ENCODE measurements at places on chromosomes 11 and 22.

- DNase-seq = peak; percentile 92
Observed at GRCh38 chr11:57493507-57494503, 21.7 kb downstream of the SLC43A1 start.

GRCh38 chr11:111412293-111412692 lies 33.2 kb upstream of the POU2AF1 start:
- no peak for DNase-seq

DNA sequence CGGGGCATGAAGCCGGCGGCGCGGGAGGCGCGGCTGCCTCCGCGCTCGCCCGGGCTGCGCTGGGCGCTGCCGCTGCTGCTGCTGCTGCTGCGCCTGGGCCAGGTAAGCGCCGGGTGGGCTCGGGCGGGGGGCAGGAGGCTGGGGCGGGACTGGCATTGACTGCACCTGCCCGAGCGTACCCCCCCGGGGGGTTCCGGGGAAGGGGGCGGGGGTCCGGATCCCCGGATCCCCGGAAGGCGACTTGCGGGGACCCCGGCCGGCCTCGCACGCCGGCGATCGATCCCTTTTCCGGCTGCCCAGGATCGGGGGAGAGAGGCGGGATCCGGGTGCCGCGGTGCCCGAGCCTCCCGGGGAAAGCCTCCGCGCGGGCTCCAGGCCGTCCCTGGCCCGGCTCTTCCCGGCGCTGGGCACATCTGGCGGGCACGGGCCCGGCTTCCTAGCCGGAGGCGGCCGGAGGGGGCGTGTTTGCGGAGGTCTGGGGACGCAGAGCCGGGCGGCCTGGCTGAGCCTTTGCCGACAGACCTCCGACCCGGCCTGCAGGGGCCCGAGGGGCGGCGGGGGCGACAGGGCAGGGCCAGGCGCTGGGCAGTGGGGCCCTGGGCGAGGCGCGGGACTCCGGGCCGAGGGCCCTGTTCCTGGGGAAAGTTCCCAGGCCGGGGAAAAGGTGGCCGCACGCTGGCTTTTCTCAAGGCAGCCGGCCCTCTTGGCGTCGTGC lies 705 bp downstream of the PTPRJ start:
- peak; percentile 75 for DNase-seq

DNA sequence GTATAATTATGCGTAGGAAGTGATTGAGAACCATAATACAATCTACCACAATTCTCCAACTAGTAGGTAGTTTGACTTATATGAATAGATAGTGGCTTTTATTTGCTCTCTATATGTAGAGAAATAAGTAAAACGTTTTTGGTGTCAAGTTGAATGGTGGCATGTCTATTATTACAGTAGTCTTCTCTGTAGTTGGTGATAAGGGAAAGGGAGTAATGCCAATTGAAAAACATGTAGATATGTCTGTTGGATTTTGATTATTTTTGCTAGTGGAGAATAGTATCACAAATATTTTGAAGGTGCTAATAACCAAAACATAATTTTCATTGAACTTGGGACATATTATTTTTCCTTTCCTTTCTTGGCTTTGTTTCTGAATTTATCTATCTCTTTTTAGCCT lies 17.5 kb downstream of the FBXO7 start:
- no peak for DNase-seq

DNA sequence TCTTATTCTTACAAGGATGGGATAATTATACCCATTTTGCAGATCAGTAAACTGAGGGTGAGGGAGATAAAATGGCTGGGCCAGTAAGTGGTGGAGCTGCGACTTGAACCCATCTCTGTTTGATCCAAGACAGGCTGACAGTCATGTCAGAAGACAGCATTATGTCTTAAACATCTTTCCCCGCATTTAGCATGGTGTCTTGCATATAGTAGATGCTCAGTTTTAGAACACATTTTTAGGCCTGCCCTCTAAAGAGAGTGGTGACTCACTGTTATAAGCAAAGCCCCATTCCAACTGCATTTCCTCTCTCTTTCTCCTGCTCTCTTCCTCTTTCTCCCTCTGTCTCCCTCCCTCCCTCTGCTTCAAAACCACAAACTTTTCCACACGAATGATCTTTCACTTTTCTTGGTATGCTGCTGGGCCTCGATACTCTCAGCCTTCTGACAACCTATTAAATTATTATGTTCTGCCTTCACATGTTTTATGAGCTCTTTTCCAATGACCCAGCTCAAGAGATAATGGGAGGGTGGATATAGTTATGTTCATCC lies 25.2 kb downstream of the CWC15 start:
- no peak for DNase-seq

DNA sequence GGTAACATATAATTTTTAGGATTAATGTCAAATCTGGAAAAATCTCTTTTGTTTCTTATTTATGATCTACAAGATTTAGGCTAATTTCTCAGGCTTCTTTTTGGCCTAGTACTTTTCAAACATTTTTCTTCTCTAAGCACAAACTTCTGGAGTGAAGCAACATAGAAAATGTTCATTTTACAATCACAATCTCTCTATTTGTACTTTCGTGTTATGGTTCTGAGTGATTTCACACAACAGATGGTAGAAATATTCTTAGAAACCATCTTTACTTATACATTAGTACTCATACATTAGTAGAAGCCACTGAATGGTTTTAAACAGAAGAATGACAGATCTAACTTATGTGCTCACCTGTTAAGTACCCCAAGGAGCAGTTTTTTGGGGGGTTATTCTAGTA lies 106.3 kb upstream of the ANO3 start:
- no peak for DNase-seq

DNA sequence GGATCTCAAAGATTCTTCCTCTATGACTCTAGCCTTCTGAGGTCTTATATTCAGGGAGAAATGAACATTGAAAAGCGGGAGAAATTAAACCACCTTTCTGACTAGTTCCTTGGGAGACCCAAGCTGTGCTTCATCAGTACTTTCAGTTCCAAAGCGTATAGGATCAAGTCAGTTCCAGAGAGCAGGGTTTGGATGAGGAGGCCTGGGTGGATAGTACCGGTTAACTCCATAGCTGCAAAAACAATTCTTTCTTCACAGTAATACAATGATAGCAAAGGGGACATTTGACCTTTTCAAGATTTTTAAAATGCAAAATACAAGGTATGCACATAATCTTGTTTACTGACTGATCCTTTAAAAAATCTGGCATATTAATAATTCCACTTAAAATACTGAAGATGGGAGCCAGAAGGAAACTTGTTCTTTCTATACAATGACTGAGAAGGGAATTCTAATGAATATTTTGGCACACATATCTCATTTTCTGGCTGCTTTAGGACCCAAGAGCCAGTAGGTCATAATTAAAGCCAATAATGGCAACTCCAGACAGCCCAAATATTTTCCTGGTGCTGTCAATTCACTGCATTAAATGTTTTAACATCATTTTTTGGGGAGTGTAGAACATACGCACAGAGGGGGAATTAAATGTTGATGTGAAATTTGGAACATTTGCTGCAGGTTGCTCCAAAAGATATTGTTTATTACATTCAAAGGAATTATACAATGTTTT lies 16.0 kb downstream of the ADM start:
- DNase-seq = no peak

GRCh38 chr11:67415501-67416304 lies at the start of gene CARNS1:
TSS of gene CARNS1 (plus strand) at chr11:67415678. CDS start at chr11:67416200, 522 bp downstream.
- no peak for DNase-seq

DNA sequence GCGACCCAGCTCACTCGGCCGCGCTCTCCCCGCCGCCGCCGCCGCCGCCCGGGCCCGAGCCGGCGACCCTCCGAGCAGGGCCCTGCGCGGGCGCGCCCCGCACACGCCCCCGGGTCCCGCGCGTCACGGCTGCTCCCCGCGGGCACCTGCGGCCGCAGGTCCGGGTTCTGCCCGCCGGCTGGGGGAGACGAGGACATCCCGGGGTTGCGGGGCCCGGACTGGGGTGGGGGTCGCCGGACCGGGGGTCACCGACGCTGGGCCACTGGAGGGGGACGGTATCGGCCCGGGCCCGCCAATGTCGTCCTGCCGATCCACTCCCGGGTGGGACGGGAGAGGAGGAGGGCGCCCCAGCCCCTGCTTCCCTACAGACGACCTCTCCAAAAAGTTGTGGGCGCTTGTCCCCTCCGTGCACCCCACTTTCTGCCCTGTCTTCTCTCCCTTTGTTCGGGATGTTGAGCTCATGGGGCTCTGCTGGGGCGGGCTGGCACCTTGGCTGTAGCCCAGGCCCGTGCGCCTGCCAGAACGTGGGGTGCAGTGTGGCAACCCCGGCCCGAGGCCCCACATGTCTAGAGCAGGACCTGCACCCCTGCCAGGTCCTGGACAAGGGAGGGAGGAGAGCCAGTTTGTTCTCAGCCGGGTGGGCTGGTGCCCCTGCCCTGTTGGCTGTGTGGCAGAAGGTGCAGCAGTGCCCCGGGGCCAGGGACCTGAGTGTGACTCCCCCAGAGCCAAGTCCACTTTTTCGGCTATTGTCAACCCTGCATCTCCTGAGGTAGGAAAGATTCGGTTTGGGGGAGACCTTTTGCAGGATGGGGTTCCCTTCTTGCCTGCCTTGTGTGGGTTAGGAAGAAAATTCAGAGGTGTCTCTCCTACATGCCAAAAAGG lies 40.2 kb upstream of the CELSR1 start:
- DNase-seq = peak; percentile 68

GRCh38 chr11:76075716-76076115 lies 130.6 kb downstream of the WNT11 start:
- no peak for DNase-seq

DNA sequence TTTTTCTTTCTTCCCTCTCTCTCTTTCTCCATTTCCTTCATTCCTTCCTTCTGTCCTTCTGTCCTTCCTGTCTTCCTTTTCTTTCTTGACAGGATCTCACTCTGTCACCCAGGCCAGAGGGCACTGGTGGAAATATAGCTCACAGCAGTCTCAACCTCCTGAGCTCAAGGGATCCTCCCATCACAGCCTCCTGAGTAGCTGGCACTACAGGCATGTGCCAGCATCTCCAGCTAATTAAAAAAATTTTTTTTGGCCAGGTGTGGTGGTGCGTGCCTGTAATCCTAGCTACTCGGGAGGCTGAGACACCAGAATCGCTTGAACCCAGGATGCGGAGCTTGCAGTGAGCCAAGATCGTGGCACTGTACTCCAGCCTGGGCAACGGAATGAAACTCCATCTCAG lies 4.8 kb upstream of the DUSP8 start:
- peak; percentile 9 for DNase-seq

- peak; percentile 80 for DNase-seq
Observed at GRCh38 chr11:47234669-47235100, 13.9 kb downstream of the ACP2 start.
